ENCODE measurements at places on chromosomes 5 and 9. TPM values are rescaled to one million over a fixed set of nuclear protein-coding genes. Genes with fewer than 3 reads are reported as not detected.

Gene TSLP
- 2.0 TPM for total RNA-seq

GRCh38 chr5:61167382-61167781 is 5.1 kb upstream of the SMIM15 start:
- DNase-seq, result no peak

DNA sequence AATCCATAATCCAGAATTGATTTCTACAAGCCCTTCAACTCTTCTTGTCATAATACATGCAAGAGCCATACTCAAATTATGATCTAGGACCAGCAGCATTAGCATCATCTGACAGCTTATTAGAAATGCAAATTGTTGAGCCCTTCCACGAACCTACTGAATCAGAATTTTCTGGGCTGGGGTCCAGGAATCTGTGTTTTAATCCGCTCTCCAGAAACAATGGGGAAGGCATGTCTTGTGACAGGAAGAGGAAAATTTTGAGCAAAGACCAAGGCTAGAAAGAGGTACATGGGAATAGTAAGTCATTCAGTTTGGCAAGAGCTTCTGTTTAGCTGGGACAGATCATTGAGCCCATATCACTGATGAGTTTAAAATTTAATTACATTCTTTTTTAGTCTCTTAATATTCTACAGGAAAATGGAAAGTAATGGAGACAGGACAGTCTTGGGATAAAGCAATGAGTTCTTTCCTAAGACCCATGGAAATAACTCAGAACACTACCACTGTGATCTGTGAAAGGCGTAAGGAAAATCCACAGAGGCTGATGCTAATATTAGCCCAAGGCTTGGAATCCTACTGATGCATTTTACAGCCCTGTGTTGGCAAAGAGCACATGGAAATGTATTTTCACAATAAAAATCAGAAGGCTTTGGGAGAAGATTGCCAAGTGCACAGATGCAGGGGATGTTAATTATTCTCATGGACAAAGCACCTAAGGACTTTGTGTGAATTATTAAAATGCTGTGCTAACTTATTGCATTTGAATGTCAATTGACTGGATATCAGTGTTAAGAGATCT is 73.7 kb upstream of the STK32A start:
- DNase-seq, result no peak

Gene FOXD4
- not detected for total RNA-seq

Gene ARHGEF28
- 34.5 TPM for total RNA-seq

DNA sequence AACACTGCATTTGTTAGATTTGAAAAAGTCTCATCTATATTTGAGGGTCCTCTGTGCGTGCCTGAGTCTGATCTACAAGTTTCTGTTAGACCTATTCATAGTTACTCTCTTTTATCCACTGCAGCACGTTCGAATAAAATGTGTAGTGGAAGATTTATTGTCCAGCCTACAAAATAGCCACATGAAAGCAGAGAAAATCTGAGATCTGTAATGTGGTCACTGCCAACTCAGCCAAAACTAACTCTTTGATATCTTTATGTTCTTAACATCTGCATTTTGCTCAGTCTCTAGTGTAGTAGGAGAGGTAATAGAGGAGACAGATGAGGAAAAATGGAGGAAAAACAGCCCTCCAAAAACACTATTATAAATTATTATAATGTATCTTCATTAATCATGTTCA is 354.0 kb downstream of the NPR3 start:
- DNase-seq, result no peak
